ENCODE measurements at places on chromosomes 3 and 15.

DNA sequence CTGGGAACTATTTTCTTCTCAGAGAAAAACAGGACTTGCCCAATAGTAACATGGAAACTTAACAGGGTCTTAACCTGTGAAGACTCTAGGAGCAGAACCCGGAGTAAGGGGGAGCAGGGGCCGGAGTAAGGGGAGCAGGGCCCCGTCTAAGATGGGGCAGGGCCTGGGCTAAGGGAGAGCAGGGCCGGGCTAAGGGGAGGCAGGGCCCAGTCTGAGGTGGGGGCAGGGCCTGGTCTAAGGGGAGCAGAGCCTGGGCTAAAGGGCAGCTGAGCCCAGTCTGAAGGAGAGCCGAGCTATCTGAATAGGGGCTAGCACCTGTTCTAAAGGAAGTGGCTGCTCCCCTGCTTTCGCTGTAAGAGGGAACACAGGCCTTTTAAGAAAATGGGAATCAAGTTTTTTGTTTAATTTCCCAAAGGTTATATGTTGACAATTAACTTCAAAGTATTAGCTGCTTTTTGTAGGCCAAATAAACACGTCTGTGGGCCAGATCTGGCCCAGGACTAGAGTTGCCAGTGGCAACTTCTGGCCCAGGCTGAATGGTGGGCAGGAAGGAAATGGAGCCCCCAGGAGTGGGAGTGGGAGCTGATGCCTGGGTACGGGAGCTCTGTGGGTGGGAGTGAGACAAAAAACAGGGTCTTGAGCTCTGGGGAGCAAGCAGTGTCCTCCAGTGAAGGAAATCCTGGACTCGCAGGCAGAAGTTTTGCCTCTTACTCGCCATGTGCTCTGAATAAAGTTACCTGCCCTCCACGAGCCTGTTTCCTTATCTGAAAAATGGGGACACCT is 32.5 kb downstream of the CSPG4 start:
- no peak for DNase-seq

DNA sequence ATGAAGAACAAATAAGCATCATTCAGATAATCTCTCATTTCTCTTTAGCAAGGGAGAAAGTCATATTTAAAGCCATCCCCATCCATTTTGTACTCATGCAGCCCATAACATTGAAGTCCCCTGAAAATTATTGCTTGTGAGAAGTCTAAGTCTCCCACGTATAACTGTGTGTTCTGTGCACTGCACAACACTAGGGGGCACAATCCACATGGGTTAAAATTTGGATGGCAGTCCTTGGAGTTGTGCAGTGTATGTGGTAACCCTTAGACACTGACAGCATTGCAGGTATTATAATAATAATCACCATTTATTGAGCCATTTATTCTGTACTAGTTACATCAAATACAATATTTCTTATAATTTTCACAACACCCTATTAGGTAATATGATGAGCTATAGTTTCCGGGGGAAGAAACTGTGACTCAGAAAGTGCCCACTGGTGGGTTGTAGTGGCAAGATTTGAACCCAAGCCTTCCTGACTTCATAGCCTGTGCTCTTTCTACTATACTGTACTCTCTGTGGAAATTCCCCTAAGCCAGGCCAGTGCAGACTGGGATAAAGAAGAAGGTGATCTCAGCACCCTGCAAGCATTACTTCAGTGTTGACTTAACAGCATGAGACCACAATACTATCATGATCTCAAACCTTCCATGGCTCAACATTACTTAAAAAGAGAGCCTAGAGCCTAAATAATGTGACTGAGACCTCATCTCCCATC is 15.7 kb downstream of the KCNAB1 start:
- DNase-seq = no peak

DNA sequence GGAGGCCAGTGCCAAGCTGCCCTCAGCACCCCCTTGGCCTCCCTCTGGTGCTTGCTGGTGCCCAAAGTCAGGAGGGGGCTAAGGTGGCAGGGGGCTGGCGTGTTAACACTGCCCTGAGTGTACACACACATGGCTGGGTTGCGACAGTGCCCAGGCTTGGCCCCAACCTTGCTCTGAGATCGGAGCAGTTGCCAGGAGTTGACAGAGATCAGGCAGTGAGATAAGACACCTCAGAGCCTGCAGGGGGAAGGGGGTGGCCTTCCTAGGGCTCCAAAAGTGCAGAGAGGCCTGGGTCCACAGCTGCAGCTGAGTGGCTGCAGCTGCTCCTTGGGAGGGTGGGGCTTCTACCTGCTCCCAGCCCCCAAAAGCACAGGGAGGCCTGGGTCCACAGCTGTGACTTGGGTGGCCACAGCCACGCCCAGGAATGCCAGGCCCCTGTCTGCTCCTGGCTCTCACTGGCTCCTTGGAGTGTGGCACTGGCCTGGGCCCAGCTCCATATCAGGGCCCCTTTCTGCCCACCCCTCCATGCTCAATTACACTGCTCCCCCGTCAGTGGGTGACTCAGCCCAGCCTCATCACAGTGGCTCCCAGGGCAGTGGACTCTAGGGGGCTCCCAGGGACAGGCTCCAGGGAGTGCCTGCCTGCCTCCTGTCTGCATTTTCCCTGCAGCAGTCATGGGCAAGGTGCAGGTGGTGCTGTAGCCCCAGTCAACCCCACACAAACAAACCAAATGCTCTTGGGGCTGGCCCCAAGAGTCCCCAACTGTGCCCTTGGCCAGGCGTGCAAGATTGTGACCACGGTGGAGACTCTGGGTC is 56.4 kb upstream of the C15orf39 start:
- DNase-seq = no peak

DNA sequence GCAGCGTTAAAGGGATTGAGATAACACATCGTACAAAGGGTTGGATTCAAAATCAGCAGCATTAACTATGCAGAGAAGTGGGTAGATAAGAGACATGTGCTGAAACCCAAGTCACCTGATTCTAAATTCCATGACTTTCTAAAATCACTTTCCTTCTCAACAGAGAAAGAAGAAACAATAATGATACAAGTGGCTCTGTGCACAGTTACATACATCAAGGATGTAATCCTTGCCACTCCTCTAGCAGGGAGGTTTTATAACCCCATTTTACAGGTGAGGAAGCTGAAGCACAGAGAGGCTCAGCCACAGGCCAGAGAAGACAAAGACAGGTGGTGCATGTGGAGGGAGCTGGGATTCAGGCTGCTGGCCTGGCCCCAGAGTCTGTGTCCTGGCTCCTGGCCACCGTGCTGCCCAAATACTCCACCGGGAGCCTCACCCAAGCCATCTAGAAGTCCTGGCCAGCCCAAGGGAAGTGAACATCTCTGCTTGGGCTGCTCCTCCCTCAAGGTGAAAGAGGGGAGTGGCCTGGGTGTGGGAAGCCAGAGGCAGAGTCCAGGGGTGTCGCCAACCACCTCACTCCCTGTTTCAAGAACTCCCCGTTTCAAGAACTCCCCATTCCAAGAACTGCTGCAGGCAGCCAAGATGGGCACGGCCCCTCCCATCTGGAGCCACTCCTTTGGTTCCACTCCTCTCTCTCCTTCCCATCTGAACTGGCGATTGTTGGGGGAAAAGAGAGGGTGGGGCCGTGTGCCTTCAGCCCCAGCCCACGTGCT is 147.1 kb downstream of the NUP210 start:
- DNase-seq = no peak

DNA sequence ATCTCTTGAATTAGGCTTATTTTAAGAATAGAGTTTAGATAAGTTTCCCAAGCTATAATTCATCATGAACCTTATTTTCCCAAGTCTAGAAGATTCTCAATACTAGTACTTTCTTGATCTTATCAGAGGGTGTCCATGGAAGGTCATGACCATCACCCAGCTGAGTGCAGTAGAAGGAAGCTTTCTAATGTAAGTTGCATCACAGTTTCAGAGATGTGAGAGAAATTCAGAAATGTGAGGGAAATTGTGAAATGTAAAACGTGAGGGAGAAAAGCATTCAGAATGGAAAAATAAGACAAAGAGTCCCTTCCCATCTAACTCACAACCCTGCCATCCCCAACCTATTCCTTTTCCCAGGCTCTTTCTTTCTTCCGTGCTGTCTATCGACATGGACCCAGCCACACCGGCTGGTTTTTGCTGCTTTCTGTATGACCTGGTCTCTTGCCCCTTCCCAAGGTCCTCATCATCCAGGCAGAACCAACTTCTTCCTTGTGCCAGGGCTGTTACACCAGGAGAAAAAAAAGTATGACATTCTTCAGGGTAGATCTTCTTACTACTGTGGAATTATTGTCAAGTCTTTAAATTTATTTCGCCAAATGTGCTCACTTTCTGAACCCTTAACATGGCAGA is 6.7 kb downstream of the CAPN3 start:
- DNase-seq = no peak

DNA sequence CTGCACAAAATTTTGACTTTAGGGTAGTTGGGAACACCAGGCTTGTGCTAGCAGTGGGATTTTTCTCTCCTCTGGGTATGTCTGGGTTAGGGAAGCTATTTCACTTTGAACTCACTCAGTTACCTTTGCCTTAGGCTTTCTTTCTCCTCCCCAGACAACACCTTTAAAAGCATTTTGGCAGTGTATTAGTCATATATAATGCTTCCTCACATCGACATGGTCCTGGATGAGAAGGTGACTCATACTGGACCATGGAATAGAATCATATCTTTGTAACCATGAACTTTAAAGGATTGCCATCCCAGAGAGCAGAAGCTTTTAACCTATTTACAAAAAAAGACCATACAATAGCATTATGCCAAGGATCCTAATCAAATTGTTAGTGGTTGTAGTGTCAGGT is 2.7 kb downstream of the RYR3 start:
- DNase-seq = no peak

GRCh38 chr3:160735826-160736225 is 20.2 kb upstream of the PPM1L start:
- no peak for DNase-seq

GRCh38 chr3:75237053-75237452 is 427.1 kb upstream of the FRG2C start:
- DNase-seq = no peak

- no peak for DNase-seq
Observed at GRCh38 chr3:76570436-76571057, 469.4 kb upstream of the ROBO2 start.

- DNase-seq = no peak
Observed at GRCh38 chr15:58264053-58264971, 126.1 kb downstream of the AQP9 start.

DNA sequence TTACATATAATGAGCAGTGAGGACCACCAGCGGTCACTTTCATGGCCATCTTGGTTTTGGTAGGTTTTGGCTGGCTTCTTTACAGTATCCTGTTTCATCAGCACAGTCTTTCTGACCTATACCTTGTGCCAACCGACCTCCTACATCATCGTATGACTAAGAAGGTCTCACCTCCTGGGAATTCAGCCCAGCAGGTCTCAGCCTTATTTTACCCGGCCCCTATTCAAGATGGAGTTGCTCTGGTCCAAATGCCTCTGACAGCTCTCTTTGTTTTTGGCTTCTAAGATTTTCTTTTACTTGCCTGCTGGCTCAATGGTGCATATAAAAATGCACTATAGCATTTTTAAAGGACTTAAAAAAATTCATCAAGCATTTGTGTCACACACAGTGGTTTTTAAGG is 3.2 kb upstream of the MME start:
- DNase-seq = no peak

- DNase-seq = no peak
Observed at GRCh38 chr3:46422617-46423016, 15.6 kb downstream of the CCRL2 start.

GRCh38 chr15:68344600-68344999 is 67.1 kb downstream of the FEM1B start:
- no peak for DNase-seq
